ENCODE measurements at places on chromosomes 7 and 10. TPM values are rescaled to one million over a fixed set of nuclear protein-coding genes. Genes with fewer than 3 reads are reported as not detected.

LDB3 gene
- 1.5 TPM for total RNA-seq

DNA sequence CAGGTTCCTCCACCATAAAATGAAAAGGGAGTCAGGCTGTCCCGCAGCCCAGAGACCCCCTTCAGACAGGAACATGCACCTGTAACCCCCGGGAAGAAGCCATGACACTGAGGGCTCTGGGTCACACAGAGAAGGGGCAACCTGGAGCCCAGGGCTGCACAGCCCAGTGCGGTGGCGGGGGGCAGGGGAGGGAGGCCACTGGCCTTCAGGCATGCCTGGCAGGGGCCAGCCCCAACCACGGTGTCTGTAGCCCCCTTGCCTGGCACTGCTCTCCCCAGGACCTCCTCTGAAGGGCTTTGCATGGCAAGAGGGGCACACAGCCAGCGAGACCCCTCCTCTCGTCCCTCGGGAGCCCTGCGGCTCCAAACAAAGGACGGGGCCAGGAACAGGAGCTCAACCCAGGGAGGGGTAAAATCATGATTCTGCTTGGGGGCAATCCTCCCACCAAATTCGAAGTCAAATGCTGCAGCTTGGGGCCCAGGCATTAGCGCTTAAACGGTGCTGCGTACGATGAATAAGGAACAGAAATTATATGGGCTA, 235.1 kb downstream of the MAD1L1 start:
- no peaks in the 10 kb centered on the region for H3K36me3 ChIP-seq
- H3K4me1 ChIP-seq: no peaks in the 10 kb centered on the region
- no peak for DNase-seq

SPDYE11 gene
- not detected for total RNA-seq

DNA sequence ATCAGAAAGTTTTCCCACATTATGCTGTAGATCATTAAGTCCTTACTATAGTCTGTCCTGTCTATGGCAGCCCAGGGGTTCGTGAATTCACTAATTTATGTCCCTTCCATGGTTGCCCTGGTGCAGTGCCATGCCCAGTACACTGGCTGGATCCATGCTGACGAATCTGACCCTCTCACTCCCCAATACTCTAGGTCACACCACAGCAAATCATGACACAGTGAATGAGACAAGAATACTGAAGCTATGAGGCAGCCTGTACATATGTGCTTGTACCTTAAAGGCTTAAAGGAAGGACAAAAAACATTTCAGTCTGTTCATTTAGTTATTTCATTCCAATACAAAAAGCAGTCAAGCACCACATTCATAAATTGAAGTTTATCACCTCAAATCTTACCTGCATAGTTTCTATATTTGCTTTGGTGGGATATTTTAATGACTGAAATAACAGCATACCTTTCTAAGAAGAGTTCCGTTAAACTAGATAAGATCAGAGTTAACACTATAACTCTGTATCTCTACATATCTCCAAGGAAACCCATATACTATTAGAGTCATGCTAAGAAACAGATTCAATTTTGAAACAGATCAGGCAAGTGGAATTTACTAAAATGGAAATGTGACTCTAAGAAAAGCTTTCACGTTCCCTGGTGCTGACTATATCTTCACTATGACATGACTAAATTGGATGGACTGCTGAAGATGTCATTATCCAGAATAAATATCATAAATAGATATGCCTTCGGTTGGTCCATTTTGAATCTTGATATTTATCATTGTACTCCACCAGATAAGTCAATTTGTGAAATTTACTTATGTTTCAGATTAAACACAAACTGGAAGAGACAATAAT, 36.7 kb downstream of the OSBPL3 start:
- no peaks in the 10 kb centered on the region for H3K27me3 ChIP-seq
- no peak overlapping the region for H3K27ac ChIP-seq
- no peak overlapping the region for H3K4me3 ChIP-seq
- H3K4me1 ChIP-seq: no peaks in the 10 kb centered on the region
- DNase-seq: no peak
